ENCODE measurements at places on chromosomes 5 and 9. TPM values are rescaled to one million over a fixed set of nuclear protein-coding genes. Genes with fewer than 3 reads are reported as not detected.

SPINK7 gene
- not detected for total RNA-seq

DNA sequence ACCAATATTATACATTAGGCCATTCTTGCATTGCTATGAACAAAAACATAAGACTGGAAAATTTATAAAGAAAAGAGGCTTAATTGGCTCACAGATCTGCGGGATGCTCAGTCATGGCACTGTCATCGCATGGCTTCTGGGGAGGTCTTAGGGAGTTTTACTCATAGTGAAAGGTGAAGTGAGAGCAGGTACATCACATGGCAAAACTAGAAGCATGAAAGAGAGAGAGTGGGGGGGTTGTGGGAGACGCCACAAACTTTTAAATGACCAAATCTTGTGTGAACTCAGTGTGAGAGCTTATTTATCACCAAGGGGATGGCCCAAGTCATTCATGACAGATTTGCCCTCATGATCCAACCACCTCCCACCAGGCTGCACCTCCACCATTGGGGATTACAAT lies 398.3 kb upstream of the EDIL3 start:
- no peak for DNase-seq

GRCh38 chr5:117220730-117221129 lies 646.1 kb upstream of the SEMA6A start:
- no peak for DNase-seq

DNA sequence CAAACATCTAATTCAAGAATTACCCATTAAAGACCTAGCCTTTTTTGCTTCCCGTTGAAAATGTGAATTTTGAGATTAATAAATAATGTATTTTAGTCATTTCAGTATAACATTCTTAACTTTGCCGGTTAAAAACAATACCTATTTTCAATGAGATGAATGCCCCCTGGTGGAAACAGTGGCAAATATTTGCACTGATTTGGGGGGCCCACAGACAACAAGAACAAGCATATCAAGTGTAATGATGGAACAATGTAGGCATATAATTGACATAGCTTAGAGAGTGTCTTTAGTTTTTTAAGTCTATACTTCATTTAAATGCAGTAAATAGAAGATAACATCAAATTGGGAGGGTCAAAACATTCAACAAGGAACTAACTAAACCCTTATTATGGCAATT lies 111.9 kb downstream of the NTRK2 start:
- DNase-seq, result no peak

GRCh38 chr9:37030611-37030939 lies 3.5 kb downstream of the PAX5 start:
- DNase-seq, result no peak

DNA sequence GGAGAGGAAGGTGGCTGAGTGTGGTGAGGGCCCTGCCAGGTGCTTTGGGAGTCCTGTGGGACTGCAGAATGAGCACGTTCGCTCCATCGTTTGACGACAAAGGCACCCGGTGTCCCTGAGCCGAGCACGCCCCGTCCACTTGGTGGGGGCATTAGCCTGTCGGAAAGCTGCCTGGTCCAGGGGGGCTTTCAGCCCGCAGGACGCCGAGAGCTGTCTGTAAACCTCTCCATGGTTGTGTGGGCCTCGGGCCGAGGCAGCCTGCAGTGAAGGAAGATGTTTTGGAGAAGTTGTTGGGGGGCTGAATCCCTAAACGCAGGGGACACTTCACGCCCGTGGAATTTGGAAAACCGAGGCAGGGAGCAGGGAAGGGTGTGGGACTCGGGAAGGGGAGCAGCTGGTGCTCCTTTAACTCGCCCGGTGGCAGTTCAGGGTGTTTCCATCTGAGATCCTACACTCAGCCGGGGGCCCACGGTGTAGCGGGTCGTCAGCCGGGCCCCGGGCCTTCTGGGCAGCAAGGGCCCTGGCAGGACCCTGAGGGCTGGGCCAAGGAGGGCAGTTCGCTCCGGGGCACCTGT lies 53.8 kb downstream of the MRPL36 start:
- peak; percentile 34 for DNase-seq

GRCh38 chr5:101102506-101102905 lies 199.4 kb upstream of the ST8SIA4 start:
- no peak for DNase-seq

SPATA31A3 gene
- total RNA-seq, result not detected

DNA sequence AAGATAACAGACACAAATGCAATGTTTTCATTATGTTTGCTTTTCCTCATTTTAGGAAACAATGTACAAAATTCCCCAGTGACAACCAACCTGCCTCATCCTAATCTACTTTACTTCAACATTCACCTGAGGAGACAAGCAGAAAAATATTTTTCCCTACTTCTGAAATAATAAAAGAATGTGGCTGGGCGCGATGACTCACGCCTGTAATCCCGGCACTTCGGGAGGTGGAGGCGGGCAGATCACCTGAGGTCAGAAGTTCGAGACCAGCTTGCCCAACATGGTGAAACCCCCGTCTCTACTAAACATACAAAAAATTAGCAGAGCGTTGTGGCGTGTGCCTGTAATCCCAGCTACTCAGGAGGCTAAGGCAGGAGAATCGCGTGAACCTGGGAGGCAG lies 36.9 kb downstream of the MYO10 start:
- no peak for DNase-seq

GRCh38 chr9:126297661-126298060 lies 29.0 kb upstream of the MVB12B start:
- peak; percentile 34 for DNase-seq

DBH gene
- not detected for total RNA-seq

CDKN2B-AS1 gene
- 1.5 TPM for total RNA-seq

- no peak for DNase-seq
Observed at GRCh38 chr5:158816011-158816696, 283.6 kb downstream of the EBF1 start.

DNA sequence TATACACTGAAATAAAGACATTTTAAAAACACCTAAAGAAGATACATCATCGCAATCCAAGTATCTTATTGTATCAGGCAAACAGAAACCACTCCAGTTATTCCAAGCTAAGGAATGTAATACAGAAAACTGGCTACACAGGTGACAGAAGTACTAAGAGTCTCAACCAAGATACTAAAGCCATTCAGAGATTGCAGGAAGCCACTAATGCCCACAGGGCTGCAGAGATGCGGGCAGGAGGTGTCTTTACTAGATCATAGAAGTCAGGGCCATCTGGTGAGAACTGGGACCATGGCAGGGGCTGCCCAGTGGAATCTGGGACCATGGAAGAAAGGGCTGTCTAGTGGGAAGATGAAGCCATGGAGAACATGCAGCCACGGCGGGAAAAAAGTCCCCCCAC lies 365.6 kb downstream of the NDUFS4 start:
- DNase-seq, result no peak

DNA sequence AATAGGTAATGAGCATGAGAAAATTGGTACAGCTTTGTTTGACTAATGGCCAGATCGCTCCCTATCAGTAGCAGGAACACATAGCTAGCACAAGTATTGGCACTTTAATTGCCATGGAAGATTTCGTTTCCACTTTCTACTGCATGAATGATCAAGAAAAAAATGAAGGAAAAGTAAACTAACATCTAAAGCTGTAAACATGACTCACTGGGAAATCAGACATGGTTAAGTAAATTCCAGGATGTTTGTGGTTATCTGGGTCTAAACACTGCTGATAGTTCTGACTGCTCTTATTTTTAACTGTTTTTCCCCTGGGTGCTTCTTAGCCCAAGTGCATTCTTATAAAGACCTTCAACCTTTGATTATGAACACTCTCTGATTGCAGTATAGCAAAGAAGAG lies 388.9 kb downstream of the NR2F1-AS1 start:
- no peak for DNase-seq

DNA sequence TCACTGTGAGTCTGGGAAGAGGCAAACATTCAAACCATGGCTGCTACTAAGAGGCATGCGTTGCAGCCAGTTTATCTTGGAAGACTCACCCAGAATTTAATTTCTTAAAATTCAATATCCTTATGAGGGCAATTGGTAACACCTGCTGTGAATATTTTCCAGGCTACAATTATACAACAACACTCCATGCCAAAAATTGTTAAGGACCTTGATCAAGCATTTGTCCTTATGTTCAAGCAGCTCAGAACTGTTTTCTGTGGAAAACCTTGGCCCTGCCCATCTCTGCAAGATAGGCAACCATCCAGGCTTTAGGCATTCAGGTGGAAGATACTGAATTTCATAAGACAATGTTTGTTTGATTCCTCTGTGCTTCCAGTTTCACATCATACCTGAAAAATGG lies 327.8 kb downstream of the FBXL7 start:
- DNase-seq, result no peak

- no peak for DNase-seq
Observed at GRCh38 chr9:78221425-78221824, 14.4 kb upstream of the CEP78 start.

GRCh38 chr9:133731876-133732638 lies 6.1 kb downstream of the SARDH start:
- peak; percentile 38 for DNase-seq

- no peak for DNase-seq
Observed at GRCh38 chr5:154721481-154722058, 33.6 kb upstream of the LARP1 start.

RORB gene
- 3.0 TPM for total RNA-seq

GRCh38 chr9:37370968-37371563 lies 51.4 kb upstream of the GRHPR start:
- no peak for DNase-seq

SYNPO gene
- total RNA-seq, result 73.9 TPM

PCDHGB3 gene
- total RNA-seq, result 3.2 TPM

- no peak for DNase-seq
Observed at GRCh38 chr5:87164409-87164808, 103.3 kb upstream of the RASA1 start.

DNA sequence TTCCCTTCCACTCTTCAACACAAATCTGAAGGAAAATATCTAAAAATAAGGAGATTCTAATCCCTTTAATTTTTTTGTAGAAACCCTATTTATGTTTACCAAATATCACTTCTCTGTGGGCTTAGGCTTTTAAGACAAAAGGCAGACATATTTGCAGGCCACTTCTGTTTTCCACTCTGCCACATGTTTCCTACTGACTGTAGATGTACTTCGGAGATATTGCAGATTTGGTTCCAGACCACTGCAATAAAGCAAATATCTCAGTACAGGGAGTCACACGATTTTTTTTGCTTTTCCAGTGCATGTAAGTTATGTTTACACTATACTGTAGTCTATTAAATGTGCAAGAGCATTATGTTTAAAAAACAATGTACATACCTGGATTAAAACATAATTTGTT lies 219.0 kb downstream of the SREK1 start:
- no peak for DNase-seq

- DNase-seq, result no peak
Observed at GRCh38 chr9:131876486-131876885, 136.6 kb upstream of the RAPGEF1 start.

DNA sequence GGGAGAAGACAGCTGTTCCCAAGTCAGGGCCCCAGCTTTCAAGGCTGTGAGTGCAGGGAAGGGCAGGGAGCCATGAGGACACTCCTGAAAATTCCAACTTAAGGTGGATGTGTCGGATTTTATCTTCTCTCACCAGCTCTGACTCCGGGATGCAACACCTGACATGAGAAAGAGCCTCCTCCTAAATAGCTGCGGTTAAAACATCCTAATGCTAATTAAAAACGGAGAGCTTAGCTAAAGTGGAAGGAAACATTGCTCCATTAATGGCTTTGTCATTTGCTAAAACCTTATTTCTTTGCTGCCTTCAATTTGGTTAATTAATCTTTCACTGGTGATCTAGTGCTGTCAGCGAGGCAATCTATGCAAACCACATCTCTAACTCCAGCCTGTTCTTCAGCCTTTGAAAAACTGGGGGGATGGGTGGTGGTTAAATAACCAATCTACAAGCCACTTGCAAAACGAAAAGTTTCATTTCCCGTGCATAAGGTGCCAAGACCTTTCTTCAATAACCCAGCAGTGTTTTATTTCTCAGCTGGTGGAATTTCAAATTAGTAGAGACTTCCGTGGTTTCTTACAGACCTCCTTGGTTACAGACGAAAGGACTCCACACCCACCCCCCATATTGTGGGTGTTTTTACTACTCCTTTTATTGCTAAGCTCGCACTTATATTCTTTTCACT lies 379.6 kb downstream of the MLLT3 start:
- DNase-seq, result no peak

Measured in ureter (tissue), 1 donor.